ENCODE measurements at places on chromosomes 1 and 21.

DNA sequence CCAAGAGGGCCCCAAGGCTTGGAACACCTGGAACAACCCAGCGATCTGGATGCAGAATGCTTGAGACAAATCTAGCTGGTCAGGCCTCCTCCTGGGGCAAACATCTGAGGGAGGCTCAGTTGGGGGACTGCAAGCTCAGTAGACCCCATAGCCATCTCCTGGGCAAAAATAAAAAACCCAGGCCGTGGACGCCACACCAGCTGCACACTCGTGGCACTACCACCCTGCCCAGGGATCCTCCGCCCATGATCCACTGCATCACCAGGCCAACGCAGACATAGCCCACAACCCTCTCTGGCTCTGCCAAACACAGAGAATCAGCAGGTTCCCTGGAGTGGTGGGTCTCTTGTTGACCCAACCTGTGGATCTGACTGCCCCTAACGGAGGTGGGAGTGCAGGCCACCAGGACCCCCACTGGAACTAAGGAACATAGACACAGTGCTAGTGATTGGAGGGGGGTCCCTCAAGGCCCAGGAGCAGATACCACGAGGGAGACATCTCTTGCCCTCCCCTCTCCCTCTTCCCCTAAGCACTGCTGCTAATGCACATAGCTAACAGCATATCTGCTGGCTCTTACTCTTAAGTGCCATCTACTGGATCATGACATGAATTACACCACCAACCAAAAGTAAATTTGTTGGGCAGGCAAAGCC, 147.2 kb downstream of the CHD1L start:
- no peak for DNase-seq

DNA sequence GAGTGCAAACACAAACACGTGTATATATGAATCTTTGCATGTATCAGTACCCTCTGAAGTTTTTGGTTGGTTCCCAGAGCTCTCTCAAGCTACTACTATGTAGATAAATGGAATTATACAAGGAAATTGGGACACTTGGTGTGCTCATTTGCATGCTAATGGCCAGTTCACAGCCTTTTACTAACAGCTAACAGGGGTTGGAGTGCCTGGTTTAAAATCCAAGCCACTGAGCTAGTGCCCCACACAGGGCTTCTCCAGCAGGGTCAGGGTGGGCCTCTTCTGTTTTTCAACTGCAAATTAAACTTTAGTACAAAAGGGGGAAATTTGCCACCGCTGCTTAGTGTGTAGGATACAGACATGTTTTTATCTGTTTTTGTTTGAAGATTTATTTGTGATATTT, 121.0 kb downstream of the ATP5PO start:
- no peak for DNase-seq

DNA sequence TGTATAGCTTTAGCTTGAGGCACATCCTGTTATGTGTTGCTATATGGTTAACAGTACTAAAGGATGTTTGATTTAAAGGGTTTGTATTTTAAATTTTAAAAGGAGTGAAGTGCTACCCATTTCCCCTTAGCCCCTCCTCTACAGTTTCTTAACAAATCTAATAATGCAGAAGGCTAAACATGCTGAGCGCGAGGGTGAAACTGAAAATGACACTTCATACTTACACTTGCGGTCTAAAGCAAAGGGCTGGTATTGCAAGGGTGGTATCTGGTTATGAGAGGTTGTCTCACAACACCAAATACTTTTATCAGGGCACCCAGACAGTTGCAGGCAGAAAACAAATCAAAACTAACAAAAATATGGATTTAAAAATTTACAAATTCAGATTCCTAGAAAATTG, 172.3 kb downstream of the SIPA1L2 start:
- DNase-seq = no peak

- peak; percentile 9 for DNase-seq
Observed at GRCh38 chr1:38512789-38513188, 346.8 kb downstream of the RRAGC start.

DNA sequence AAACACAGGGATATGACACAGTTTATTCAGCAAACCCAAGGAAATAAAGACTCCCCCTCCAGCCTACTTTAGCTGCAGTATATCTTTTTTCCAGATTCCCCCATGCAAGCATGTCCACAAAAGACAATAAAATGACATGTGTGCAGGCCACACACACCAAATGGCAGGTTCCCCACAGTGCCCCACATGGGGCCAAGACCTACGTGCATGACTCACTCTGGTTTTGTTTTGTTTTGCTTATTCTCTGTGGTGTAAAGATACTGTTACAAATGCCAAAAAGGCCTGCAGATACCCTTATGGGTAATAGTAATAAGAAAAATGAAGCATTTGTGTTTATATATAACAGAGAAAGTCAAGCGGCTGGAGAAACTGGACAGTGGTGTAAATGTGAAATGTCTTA, 71.6 kb downstream of the RD3 start:
- no peak for DNase-seq

- no peak for DNase-seq
Observed at GRCh38 chr1:157088607-157089006, 11.0 kb downstream of the ETV3L start.

DNA sequence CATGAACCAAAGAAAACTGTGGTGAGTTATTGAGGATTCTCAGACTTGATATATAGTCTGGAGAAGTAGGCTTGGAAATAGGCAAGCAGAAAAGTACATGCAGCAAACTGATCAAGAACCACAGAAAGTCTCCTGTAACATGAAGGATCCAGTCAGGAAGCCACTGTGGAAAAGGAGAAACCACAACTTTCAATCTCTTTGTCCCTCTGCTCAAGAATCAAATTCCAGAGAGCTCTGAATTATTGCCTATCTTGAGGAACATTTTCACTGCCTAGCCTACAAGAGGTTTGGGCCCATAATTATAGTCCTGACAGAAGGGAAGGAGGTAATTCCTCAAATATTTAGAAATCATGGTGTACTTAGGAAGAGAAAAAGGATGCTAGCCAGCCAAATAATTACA, 43.0 kb upstream of the ADAMTS1 start:
- DNase-seq = no peak

DNA sequence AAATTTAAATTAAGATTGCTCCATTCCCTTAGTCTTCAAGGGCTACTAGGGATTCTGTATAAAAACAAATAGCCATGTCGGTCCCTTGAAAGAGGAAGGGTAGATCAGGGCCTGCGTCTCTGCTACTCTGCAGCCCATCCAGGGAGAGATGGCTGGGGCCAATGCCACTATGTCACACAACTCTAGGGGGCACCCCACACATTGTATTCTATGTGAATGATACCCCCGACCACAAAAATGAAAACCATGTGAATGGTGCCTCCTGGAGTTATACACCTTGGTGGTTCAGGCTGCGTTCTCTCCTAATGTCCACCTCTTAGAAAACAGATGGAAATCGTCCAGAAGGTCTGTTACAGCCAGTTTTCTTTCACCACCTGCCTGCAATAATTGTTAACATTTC, 18.0 kb downstream of the PIK3C2B start:
- DNase-seq = no peak

GRCh38 chr21:37145635-37146111, 72.6 kb downstream of the TTC3 start:
- peak; percentile 30 for DNase-seq

- DNase-seq = no peak
Observed at GRCh38 chr1:2003541-2004131, at the start of gene CFAP74. CFAP74 (minus strand) TSS chr1:2003786; CDS start chr1:1990956, 12,830 bp downstream.

GRCh38 chr1:236795757-236796667, 920 bp downstream of the MTR start:
- DNase-seq = peak; percentile 4

GRCh38 chr1:39898648-39899603, 2.8 kb downstream of the MYCL start:
- no peak for DNase-seq

- DNase-seq = no peak
Observed at GRCh38 chr1:157450106-157450505, 102.2 kb downstream of the FCRL5 start.

DNA sequence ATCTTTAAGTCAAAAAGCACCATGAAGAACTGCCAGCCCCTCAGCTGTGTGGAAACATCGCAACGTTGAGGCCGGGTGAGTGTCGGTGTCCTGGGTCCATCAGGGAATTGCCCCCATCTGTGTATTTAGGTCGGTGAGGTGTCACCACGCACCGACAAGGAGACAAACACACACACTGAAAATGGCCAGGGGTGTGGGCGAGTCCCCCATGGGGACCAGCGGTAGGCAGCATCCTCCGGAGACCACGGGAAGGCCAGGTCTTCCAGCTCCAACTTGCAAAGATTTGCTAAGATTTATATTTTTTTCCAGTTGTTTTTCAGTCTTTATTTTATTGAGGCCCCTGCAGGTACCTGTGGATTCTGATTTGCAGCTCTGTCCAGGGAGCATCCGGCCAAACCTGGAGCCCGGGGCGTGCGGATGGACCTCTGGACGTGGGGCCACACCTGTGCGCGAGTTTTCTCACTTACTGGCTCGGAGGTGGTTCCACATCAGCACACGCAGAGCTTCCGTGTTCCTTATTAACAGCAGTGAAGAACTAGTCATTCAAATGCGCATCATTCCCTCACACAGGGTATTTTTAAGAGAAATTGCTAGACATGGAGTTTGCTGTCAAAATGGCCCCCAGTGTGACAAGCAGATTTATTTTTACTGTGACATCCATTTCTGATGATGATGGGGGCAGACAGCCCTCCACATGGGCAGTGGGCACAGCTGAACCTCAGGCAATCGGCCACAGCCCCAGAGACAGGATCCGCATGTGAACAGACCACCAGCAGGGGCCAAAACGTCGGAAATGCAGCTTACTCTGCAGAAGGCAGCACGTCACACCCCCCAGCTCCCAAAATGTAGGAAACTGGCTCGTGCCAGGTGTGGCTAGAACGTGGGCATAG, 17.2 kb upstream of the SLC19A1 start:
- no peak for DNase-seq

GRCh38 chr1:8416881-8417280, 99.0 kb downstream of the SLC45A1 start:
- DNase-seq = no peak

All from keratinocyte (primary cell).